Retinal pigment epithelial cell (primary cell): ENCODE measurements at places on chromosomes 6 and 20.

GRCh38 chr6:37173493-37174195 is 3.7 kb downstream of the PIM1 start:
- DNase-seq = no peak

DNA sequence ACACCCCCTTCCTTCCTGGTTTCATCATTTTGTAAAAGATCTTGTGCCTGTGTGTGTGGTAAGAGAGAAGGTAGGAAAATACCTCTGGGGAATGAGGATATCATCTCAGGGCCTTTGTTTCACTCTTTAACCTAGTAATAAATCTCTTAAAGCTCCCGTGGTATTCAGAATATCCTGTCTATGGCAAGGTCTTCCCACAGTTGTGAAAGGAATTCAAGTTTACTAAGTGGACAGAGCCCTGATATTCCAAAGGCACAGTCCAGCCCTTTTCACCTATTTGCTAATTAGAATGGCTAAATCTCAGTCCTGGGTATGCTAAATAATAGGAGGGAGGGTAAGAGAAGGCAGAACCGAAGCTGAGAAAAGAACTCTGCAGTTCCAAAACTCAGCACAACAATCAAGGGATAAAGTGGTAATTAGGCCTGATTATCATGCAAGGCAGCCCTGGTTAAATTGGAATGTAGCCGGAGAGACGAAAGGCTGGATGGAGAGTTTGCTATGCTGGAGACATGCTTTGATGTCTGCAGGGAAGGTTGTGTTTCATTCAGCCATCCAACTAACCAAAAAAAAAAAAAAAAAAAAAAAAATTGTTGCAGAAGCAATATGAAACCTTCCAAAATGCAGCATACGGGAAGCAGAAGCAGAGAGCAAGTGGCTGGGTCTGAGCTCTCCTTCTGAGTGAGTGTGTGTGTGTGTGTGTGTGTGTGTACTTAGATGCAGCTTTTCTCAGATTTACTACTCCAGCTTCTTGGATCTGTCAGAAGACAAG is 28.5 kb upstream of the PIM1 start:
- DNase-seq = no peak

DNA sequence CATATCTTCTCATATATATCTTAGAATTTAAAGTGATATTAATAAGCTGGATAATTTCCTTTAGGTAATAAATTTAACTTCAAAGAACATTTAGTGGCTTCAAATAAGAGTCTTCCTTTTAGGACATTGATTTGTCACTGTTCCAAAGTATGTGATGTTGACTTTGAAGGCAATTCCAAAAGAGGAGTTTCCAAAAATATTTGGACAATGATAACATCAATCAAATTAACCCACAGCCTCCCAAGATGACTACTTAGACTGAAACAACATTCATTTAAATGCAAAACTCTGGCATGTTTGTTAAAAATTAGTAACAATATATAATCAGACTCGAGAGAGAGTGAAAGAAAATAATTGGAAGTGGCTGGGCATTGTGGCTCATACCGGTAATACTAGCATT is 211.1 kb downstream of the OGFRL1 start:
- no peak for DNase-seq

DNA sequence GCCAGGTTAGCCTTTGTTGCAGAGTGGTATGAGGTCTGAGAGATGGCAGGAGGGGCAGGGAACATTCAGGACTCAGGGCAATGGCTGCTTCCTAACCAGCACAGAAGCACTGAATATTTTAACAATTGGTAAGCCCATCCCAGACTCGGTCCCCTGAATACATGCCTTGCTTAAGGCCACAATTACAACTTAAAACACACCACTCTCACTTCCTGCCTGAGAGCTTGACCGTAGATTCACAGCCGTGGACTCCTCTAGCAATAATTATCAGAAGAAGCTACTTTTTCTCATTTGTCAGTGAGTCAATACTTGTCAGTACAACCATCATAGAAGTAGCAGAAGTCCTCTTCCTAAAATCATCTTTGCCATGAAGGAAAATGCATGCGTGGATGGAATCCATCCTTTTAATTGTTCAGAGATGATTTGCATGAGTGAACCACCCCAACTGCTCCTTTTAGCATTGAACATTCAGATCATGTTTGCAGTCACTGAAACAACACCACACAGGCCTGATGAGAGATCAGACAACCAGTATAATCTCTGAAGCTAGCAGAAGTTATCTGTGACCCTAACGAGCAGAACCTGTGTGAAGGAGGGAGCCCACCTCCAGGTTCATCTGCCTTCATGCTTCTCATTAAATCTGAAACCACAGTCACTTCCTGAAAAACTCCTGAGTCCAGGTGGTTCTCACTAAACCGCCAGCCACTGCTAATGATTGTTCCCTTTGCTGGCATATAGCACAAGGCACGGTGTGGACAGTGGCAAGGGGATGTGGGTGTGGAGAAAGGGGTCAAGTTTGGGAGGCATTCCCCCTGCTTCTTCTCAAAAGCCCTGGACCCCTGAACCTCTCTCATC is 333.9 kb upstream of the CNR1 start:
- DNase-seq = no peak

DNA sequence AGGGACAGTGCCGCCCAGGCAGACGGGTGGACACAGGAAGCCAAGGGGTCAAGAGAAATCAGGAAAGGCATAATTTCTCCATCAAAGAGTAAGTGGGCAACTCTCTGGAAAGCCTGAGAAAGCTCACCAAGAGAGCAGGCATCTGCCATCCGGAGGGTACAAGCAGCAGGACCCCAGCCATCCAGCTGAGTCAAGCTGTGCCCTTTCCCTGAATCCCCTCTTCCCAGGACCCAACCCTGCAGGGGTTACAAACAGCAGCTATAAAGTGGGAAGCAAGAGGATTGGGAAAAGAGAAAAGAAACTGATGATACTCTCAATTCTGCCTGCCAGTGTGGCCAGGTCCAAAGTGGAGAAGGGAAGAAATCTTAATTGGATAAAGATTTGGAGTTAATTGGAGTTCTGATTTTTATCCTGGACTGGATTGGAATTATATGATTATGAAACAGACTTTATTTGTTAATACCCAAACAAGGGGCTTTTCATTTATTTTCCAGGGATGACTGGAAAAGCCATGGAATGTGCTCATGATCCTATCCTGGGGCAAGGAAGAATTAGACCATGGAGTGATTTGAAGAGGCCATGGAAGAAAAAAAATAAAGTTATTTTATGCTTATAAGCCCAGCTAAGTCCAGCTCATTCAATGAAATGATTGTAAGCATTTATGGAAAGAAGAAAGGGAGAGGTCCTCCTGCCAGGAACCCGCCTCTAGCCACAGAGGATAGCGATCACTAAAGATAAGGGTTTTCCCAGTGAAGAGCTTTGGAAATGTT is 34.9 kb downstream of the NHLRC1 start:
- DNase-seq = peak; percentile 20

DNA sequence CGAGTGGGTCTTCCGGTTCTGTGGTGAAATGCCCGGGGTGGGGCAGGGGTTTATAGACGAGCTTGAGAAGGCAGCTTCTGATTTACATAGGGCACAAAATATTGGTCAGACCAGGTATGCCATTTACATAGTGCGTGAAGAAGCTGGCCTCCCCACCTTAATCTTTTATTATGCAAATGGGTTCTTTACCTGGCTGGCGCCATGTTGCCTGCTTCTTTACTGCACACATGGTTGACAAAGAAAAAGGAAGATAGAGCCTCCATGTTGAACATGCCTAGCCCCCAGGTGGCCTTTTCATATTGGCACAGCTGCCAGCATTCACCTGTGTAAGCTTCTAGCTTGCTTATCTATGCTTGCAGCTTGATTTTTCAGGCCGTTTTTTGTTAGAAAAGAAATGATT is 276.2 kb downstream of the PHACTR1 start:
- no peak for DNase-seq

GRCh38 chr6:97677626-97678025 is 394.6 kb upstream of the MMS22L start:
- no peak for DNase-seq

DNA sequence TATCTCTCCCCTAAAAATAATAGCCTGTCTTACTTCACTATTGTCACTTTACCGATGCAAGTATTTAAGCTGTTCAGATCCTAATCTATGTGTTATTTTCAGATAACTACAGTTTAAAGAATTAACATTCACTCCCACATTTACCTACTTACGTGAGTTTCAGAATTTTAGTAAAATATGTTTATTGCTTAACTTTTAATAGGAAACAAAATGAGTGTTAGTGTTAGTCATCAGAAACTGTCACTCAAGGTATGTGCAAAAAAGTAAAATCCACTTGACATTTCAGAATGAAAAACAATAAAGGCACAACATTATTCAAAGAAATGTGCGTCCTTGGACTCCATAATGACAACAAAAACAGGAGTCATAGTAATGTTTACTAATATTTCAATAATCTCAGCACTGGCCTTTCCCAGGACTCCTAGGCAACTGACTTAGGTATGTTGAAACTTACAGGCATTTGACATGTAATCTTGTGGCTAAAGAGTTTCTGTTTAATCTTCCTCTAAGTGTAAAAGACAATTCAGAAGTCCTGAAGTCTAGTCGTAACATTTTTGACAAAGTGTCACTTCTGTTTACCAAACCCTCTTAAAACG is 4.5 kb downstream of the ATXN1 start:
- DNase-seq = no peak

GRCh38 chr20:62350098-62350628 is 16.9 kb downstream of the LAMA5 start:
- DNase-seq = no peak

DNA sequence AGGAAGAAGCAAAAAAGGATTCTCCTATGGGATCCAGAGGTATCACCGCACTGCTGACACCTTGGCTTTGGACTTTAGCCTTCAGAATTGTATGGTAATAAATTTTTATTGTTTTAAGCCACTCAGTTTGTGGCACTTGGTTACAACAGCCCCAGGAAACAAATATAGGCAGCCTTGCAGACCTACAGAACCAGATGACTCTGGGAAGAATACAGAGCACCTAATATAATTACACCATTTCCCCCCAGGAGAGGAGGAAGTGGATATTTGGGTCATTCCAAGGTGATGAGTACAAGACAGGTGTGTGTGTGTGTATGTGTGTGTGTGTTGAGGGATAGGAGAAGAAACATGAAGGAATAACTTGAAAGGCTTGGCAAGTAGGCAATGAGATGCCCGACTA is 84.2 kb upstream of the ENPP5 start:
- no peak for DNase-seq

DNA sequence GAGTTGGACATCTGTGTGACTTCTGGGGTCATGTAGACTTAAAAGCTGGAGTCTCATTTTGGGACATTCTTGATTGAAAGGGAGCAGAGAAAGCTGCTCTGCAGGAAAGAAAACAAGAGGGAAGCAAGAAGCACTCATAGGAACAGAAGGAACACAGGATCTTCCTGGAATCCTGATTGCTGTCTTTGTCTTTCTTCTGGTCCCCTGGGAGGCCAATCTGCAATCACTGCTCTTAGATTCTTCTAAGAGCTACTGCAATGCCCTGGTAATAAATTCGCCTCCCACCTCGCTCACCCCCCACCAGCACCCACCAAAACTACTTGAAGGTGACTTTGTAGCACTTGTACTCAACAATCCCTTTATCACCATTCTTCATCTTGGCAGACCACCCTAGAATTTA is 51.8 kb downstream of the SLC35B3 start:
- DNase-seq = no peak

- no peak for DNase-seq
Observed at GRCh38 chr20:14889496-14890255, 552.3 kb upstream of the FLRT3 start.

GRCh38 chr20:20737158-20737557 is 24.7 kb upstream of the RALGAPA2 start:
- DNase-seq = no peak

GRCh38 chr6:90209527-90209926 is 87.1 kb downstream of the BACH2 start:
- DNase-seq = no peak

DNA sequence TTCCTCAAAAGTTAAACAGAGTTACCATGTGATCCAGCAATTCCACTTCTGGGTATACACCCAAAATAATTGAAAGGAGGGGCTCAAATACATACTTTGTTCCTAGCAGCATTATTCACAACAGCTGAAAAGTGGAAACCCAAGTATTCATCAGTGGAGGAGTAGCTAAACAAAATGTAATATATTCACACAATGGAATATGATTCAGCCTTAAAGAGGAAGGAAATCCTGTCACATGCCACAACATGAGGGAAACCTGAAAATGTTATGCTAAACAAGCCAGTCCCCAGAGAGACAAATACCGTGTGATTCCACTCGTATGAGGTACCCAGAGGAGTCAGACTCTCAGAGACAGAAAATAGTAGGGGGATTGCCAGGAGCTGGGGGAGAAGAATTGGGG is 44.5 kb downstream of the PXDC1 start:
- DNase-seq = no peak

GRCh38 chr20:36562724-36563123 is 10.7 kb upstream of the TGIF2 start:
- DNase-seq = no peak

DNA sequence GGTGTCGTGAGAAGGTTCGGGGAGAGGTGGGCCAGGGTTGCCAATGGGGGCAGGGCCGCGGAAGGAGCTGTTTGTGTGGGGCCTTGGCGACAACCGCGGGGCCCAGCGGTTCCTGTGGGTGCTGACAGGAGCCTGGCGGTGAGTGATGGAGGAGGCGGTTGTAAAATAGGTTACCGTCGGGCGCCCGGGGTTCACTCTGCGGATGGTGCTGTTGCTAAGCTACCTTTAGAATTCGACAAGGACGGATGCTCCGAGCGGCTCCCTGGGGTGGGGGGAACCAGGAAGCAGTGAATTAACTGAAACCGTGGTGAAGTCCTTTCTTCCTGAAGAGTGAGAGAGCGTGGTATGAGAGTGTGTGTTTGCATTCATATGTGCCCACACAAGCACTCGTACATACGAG is 61.7 kb downstream of the CDH22 start:
- no peak for DNase-seq

DNA sequence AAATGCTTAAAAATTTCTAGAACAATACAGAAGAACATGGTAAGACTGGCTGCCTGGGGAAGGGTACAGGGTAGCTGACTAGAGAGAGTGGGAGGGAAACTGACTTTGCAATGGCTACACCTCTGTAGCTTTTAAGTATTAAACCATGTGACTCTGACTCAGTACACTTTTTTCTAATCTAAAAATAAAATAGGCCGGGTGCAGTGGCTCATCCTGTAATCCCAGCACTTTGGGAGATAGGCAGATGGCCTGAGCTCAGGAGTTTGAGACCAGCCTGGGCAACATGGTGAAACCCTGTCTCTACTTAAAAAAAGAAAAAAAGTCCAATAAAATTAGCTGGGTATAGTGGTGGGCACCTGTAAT is 18.5 kb downstream of the ATP9A start:
- no peak for DNase-seq

- no peak for DNase-seq
Observed at GRCh38 chr6:68134796-68135195, 500.3 kb upstream of the ADGRB3 start.

DNA sequence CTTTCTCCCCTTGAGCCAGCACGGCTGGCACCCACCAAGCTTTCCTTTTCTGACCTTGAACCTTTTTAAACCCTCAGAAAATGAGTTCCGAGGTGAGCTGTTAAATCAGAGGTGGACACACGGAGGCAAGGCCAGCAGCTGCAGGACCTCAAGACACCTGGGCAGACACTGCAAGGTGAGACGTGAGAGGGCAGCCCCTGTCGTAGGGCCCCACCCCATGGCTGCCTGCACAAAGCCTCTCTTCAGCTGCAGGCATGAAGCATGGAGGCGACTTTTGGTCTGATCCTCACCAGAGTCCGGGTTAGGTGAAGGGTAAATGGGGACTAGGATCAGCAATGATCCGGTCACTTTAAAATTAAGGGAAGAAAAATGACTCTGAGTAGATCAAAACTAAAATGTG is 25.7 kb downstream of the MYT1 start:
- DNase-seq = no peak
